ENCODE measurements at places on chromosomes 6 and 20.

DNA sequence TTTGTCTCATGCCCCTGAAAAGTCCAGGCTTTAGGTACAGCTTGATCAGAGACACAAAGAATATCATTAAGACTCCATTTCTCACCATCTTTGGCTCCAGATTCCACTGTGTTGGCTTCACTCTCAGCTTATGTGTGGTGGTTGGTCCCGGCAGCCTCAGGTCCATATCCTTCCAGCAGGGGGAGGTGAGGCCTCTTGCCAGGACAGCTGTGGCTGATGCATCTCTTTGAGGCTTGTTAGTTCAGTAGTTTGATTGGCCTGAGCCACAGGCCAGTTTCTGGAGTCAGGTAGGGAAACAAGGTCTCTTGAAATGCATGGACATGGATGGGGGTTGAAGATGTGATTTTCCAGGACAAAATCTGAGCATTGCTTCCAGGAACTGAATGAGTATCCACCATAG lies 62.4 kb downstream of the JAG1 start:
- DNase-seq: no peak

- DNase-seq: peak; percentile 84
Observed at GRCh38 chr6:108133594-108134179, 32.1 kb upstream of the NR2E1 start.

DNA sequence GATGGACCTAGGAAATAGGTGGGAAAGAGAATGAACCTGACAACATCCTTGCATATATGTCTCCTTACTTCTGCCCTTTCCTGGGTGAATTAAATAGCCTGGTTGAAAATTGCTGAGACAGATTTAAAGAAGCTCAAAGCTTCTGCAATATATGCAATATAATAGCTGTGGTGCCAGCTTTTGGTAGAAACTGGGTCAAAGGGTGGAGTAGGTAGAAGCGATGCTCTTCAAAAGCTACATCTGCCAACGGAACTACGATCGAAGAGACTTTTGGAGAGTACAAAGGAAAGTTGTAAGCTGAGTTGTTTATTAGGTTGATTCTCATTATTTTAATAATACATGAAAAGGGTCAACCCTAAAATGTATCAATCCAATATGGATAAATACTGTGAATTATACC lies 22.8 kb upstream of the TTK start:
- no peak for DNase-seq

GRCh38 chr6:140303218-140303949 lies 928.9 kb upstream of the CITED2 start:
- no peak for DNase-seq

- no peak for DNase-seq
Observed at GRCh38 chr6:89589297-89590025, 49.1 kb downstream of the LYRM2 start.

DNA sequence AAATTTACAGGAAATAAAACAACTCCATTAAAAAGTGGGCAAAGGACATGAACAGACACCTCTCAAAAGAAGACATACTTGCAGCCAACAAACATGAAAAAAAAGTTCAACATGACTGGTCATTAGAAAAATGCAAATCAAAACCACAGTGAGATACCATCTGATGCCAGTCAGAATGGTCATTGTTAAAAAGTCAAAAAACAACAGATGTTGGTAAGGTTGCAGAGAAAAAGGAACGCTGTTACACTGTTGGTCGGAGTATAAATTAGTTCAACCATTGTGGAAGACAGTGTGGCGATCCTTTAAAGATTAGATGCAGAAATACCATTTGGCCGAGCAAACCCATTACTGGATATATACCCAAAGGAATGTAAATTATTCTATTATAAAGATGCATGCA lies 858.0 kb upstream of the FLRT3 start:
- no peak for DNase-seq

DNA sequence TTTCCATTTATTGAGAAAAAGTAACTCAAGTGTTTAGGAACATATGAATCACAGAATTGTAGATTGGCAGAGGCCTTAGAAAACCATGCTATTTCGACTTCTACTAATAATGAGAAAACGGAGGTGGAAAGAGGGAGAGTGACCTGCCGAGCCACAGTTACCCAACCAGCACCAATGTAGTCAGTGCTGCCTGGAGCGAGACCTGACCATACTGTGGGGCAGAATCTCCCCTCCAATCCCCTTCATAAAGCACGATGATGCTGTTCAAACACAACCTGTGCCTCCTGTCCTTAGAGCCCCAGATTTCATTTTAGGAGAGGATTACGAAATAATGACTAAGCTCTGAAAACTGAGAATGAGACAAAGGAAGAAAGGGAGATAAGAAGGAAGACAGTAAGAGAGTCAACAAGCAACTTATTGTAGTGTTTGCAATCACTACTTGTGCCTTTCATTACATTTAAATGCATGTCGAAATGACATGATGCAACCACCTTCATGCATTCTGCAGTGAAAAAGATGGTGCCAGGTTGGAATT lies 70.6 kb downstream of the ATXN1 start:
- DNase-seq: no peak

GRCh38 chr6:148465011-148465335 lies 122.3 kb downstream of the SASH1 start:
- DNase-seq: no peak

DNA sequence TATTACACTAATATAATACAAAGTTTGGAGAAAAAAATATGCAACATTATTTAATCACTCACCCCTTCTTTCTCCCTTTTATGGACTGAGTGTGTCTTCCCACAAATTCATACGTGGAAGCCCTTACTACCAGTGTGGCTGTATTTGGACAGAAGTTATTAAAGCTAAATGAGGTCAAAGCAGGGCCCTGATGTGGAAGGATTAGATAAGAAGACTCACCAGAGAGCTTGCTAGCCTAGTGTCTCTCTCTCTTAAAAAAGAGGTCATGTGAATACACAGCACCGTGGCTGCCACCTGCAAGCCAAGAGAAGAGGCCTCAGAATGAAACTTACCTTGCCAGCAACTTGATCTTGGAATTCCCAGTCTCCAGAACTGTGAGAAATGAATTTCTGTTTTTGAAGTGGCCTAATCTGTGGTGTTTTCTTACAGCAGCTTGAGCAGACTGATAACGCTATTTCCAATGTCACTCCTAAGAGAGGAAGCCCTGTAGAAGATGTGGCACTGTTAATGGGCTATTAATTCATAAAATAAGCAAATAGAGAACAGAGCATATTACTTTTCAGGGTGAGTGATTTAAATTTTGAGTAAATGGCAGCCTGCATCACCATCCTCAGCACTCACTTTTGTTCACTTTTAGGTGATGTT lies 233.4 kb downstream of the TBC1D7 start:
- no peak for DNase-seq

- DNase-seq: no peak
Observed at GRCh38 chr20:63411151-63411897, 50.2 kb upstream of the CHRNA4 start.

GRCh38 chr20:62335532-62335931 lies 31.6 kb downstream of the LAMA5 start:
- no peak for DNase-seq

DNA sequence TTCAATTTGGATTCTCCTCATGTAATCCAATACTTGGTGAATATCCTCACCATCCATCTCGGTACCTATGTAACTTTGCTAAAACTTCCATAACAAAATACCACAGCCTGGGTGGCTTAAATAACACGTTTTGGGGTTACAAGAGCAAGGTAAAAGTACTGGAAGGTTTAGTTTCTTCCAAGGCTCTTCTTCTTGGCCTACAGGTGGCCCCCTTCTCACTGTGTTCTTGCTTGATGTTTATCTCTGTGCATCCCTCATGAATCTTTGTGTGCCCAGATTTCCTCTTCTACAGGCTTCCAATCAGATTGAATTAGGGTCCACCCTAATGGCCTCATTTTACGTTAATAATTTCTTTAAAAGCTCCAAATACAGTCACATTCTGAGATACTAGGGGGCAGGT lies 163.3 kb upstream of the HCRTR2 start:
- no peak for DNase-seq

DNA sequence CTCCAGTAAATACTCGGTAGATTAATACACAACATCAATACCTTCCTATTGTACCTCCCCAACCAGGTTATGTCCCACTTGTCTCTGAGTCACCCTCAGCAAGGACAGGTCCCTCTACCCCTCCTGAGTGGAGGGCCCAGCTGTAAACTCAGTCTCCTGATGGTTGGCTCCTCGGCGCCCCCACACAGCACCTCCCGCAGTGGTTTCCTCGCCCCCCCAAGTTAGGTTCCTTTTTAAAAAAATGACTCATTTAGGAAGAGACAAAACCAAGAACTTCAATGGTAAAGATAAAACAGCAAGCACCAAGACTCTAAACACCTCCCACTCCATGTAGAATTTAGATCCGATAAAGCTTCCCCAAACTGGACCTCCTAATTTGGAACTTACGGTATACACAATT lies 83.5 kb downstream of the TRERF1 start:
- no peak for DNase-seq

DNA sequence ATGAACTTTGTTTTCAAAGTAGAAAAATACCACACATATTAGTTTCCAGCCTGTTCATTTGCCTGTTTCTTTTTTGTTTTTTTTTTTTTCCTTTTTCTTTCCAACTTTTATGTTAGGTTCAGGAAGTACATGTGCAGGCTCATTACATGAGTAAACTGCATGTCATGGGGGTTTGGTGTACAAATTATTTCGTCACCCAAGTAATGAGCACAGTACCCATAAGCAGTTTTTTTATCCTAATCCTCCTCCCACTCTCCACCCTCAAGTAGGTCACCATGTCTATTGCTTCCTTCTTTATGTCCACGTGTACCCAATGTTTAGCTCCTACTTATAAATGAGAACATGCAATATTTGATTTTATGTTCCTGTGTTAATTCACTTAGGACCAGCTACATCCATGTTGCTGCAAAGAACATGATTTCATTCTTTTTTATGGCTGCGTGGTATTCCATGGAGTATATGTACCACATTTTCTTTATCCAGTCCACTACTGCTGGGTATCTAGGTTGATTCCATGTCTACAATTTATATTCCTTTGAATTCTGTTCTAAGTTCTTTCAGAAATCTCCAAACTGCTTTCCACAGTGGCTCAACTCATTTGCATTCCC lies 31.8 kb downstream of the SNX14 start:
- DNase-seq: no peak

GRCh38 chr20:64196309-64196708 lies 32.1 kb downstream of the MYT1 start:
- no peak for DNase-seq

GRCh38 chr6:138007014-138007472 lies 100.2 kb downstream of the PERP start:
- peak; percentile 27 for DNase-seq

DNA sequence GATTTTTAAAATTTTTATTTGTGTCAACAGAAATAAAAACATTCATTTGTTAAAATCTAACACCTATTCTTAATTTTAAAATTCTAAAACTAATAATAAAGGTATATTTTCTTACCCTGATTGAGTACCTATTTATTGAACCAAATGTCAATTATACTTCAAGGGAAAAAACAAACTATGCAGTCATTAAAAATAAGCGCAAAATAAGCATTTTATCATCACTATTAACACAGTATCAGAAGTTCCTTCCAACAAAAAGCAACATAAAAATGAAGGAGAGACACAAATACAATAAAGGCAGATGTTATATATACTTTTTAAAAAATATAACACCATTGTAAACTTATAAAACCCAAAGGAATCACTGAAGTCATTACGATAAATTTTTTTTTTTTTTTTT lies 52.7 kb downstream of the ZHX3 start:
- DNase-seq: no peak

DNA sequence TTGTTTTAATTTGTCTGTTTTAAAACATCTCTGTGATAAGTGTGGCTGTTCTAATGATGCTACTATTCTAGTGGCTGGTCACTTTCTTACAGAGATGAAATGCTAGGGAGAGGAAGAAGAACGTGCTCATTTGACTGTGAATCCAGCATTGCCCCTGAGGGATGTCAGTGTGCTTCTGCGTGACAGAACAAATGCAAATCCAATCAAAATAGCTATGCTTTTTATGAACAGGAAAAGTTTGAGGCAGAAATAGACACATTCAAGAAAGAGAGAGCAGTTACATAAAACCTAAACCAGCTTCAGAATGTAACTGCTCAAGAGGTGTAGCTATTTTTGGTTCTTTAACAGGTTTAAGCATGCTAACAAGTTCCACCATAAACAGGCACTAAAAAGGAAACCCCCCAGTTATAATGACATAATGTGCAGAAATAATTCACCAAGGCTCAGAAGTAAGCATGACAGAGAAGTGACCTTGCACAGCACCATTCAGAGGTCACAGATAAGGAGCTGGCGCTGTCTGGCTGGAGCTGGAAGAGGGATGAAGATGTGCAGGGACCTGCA lies 385.3 kb downstream of the EPM2A start:
- no peak for DNase-seq

GRCh38 chr20:16944745-16945144 lies 196.6 kb downstream of the OTOR start:
- no peak for DNase-seq

GRCh38 chr6:159093609-159094443 lies 49.0 kb upstream of the TAGAP start:
- DNase-seq: no peak

DNA sequence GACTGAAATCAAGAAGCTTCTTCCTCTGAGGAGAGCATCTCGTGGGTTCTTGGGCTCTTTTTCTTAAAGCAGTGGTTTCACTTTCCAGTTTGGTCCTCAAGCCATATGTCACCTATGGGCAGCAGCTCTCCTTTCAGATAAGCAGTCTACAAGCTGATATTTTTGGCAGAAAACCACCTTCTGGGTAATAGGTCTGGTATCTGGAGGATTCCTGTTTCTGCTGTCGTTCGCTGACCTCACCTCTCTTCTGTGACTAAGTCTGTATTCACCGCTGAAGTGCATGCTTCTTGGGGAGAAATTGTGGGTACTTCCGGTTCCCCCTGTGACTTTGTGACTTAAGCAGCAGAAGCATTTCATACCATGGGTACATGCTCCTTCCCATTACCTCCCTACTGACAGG lies 193.6 kb downstream of the EDN1 start:
- DNase-seq: no peak

DNA sequence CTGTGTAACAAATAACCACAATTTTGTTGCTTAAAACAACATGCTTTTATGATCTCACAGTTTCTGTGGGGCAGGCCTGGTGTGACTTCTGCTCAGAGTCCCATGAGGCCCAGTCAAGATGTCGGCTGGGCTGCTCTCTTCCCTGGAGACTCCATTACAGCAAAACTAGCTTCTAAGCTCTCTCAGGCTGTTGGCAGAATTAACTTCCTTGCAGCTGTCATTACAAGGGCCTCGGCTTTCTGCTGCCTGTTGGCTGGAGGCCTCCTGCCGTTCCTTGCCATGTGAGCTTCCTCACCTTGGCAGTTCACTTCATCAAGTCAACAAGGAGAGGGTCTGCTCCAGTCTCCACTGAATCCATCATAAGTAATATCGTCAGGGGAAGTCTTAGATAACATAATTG lies 659.2 kb downstream of the PRKN start:
- no peak for DNase-seq
